Kidney tubule cell (primary cell): ENCODE measurements at places on chromosomes 1 and 21.

DNA sequence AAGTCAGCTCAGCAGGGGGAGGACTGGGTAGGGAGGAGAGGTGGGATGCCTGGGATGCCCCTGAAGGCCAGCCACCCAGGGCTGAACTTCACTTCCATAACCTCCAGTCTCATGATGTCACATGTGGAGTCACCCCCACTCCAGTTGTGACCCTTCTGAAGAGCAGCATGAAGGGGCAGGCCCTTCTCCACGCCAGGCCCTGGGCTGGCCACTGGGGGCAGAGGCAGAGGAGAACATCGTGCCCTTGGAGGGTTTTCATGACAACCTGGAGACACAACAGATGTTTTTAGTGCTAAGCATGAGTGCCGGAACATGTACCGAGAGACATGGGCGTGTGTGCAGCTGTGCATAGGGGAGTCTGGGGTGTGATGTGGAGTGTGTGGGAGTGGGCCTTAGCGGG lies 37.6 kb downstream of the FAAH start:
- no peak for DNase-seq

- DNase-seq, result peak; percentile 57
These were observed 16.4 kb downstream of the IFNGR2 start for GRCh38 chr21:33419538-33420123.

GRCh38 chr1:33753087-33753856 lies 110.6 kb upstream of the HMGB4 start:
- DNase-seq, result no peak

DNA sequence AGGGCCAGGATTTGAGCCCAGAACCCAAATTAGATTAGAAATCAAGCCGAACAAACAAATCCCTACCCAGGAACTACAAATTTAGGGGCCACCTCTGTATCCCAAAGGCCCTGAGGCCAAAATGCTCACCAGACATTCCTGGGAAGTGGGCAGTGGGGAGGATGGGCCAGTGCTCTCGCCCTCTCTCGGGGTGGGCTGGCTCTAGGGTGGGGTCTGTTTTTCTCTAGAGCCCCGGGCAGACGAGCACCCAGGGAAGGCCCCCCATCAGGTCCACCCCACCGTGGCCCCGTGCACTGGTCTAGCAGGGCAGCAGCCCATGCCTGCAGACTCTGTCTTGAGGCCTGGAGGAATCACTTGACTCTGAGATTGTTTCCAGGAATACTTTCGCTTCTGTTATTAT lies 252.0 kb downstream of the RRAGC start:
- no peak for DNase-seq

GRCh38 chr1:232483826-232484225 lies 146.1 kb downstream of the SIPA1L2 start:
- DNase-seq, result no peak

GRCh38 chr1:53787655-53788054 lies 48.7 kb upstream of the GLIS1 start:
- no peak for DNase-seq

GRCh38 chr21:16279731-16280581 lies 550.2 kb downstream of the USP25 start:
- peak; percentile 26 for DNase-seq

DNA sequence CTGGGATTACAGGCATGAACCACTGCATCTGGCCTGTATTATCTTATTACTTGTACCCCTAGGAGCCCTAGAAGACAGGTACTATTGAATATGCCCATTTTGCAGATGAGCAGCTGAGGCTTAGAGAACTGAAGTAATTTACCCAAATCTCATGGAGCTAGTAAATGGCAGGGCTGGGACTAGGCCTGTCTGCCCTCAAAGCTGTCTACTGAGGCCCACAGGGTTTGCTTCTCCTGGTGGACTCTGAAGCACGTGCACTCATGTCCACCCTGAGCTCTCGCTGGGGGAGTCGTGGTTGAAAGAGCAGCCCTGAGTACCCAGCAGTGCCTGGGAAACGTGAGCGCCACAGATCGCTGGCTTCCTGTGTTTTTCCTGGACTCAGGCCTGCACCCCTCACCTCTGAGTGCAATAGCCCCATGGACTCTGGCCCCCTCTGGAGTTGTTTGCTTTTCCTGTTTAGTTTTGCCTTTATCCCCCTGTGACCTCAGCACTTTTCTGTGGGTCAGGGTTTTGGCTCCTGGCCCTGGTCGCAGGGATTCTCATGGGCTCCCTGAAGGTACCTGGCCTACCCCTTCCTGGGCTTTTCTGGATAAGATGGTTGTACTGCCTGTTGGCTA lies 52.4 kb downstream of the ARHGEF10L start:
- peak; percentile 46 for DNase-seq

DNA sequence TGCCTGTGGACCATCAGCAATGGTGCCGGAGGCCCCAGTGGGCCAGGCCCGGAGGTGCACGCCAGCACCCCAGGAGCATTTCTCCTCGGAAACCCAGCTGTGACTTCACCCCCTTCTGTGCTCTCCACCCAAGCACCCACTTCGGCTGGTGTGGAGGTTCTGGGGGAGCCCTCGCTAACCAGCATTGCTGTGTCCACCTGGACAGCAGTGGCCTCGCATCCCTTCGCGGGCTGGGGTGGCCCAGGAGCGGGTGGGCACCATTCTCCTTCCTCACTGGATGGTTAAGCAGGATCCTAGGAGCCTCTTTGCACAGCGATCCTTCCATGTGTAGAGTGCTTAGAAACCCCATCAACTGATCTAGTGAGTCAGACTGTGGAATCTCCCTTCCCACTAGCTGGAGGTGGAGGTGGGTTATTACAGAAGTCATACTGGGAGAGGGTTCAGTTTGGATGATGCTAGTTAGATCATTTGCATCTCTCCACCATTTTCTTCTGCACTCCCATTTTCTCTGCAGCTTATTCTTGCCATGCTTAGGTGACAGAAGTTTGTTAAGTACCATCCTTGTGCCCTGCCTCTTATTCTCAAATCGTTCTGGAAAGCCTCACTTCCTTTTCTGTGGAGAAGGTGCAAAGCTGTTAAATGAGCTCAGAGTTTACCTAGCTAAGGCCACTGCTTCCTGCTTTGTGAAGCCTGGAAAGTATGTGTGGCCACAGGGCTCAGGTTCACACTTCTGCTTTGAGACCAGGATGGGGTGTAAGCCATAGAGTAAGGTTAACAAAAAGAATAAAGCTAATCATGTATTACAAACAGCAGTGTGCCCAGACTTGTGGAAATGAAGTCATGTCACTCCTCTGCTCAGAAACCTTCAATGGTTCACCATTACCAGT lies 32.3 kb downstream of the TBX19 start:
- peak; percentile 78 for DNase-seq

- DNase-seq, result no peak
These were observed 1043.2 kb downstream of the BRINP3 start for GRCh38 chr1:189434461-189434860.

DNA sequence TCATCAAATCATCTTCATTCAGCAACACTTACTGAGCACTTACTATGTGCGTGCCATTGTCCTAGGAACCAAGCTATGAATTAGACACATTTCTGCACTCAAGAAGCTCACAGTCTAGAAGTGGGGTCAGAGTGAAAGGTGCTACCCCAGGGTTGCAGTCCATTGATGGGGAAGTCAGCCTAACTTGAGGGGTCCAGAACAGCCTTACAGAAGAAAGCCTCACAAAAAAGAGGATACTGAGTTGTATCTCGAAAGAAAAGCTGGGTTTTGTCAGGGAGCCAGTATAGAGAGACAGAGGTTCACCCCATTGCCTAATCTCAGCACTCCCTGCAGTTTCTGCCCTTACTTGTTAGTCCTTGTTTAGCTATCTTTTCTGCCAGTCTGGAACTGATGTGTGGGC lies 153.1 kb upstream of the JUN start:
- no peak for DNase-seq

- DNase-seq, result no peak
These were observed 29.1 kb downstream of the EIF2D start for GRCh38 chr1:206582971-206583706.

GRCh38 chr1:58721247-58721820 lies 21.5 kb upstream of the MYSM1 start:
- DNase-seq, result no peak

- DNase-seq, result peak; percentile 99
These were observed 146.1 kb upstream of the FGGY start for GRCh38 chr1:59150577-59151386.

DNA sequence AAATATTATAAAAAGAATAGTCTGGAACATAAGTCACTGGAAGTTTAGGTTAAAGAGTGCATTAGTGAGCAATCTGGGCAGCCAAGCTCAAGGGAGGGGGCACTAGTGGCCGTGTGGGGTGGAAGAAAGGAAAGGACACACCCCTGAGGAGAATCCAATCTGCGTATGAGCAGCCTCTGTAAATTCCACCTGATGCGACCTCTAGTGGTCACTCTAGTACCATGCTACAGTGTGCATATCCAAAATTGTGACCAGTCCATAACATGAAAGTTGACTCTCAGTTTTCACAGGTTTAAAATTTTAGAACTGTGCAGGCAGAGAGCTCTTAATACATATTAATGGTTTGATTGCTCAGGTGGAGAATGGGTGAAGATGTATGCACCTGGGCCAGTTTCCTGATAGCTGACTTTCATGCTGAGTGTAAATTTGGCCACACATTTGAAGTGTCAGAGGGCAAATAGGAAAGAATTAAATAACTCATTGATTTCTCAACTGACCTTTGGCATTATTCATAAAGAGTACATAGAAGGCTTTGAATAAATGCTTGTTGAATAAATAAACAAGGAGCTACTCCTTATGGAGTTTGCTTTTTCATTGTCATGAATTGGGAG lies 105.9 kb upstream of the C21orf91 start:
- DNase-seq, result peak; percentile 67

- DNase-seq, result no peak
These were observed 15.3 kb downstream of the ZBTB7B start for GRCh38 chr1:155017946-155018316.

DNA sequence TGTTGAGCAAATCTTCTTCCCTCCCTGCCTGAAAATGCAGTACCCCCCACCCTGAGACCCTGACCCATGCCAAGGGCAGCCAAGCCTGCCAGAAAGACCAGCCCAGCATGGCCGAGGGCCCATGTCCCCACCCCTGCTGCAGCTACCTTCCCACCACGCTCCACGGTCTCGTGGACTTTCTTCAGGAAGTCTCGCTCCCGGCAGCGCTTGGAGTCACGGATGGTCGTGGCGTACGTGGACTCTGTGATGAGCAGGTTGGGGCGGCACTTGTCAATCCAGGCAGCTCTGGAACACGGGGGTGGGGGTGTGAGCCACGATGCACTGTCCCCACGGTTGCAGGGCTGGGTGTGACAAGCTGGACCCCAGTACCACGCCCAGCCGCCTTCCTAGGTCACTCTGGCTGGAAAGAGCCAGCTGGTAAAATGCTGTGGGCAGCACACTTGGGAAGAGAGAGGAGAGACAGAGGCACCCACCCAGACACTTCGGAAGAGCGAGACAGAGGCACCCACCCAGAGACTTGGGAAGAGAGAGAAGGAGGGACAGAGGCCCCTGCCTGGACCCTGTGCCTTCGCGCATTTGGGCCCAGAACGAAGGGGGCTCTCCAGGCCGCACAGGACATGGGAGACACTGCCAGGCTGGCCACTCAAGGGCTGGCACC lies 6.4 kb downstream of the PUSL1 start:
- DNase-seq, result no peak
